IPS-NIHi11 (cell line): ENCODE measurements at places on chromosomes 11 and 22.
A peak's percentile ranks its signal among the peaks of the same experiment; 100 is the strongest.

- no peak for DNase-seq
Observed at GRCh38 chr11:8833568-8834315, 77.2 kb upstream of the AKIP1 start.

- DNase-seq = no peak
Observed at GRCh38 chr11:63958008-63958407, 16.4 kb upstream of the COX8A start.

- no peak for DNase-seq
Observed at GRCh38 chr11:105878510-105878909, 143.5 kb downstream of the MSANTD4 start.

DNA sequence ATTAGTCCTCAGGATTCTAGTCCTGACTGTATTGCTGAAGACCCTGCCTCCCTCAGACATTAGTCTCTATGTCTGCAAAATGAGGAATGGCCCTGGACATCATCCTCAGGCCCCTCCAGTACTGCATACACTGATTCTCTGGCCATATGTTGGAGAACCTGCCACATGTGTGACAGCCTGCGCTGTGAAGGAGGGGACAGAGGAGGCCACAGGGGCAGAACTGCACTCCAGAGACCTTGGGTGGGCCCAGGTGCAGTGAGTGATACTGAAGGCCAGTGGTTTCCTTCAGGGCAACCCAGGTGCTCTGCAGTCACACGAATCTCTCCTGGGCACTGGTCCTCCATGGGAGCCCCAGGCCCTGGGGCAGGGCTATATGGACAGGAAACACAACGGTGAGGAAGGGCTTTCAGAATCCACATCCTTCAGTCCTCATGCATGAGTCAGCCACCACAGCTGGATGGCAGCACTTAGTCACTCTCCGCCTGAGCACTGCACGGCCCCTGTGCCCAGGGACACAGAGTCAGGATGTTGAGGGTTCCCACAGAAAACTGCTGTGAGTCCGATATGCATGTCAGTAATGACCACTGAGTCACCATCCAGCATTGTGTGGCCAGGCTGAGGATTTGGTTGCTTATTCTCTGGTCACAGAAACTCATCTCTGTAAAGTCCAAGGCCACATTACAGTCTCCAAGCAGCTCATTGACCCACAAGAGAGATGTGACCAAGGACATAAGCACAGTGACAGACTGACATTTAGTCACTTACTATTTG is 39.7 kb downstream of the ME3 start:
- DNase-seq = peak; percentile 69

GRCh38 chr11:7574491-7575130 is 60.8 kb downstream of the PPFIBP2 start:
- no peak for DNase-seq

GRCh38 chr22:29136782-29137700 is 64.2 kb downstream of the KREMEN1 start:
- no peak for DNase-seq

GRCh38 chr11:113278925-113279324 is 35.5 kb upstream of the TTC12 start:
- DNase-seq = no peak

DNA sequence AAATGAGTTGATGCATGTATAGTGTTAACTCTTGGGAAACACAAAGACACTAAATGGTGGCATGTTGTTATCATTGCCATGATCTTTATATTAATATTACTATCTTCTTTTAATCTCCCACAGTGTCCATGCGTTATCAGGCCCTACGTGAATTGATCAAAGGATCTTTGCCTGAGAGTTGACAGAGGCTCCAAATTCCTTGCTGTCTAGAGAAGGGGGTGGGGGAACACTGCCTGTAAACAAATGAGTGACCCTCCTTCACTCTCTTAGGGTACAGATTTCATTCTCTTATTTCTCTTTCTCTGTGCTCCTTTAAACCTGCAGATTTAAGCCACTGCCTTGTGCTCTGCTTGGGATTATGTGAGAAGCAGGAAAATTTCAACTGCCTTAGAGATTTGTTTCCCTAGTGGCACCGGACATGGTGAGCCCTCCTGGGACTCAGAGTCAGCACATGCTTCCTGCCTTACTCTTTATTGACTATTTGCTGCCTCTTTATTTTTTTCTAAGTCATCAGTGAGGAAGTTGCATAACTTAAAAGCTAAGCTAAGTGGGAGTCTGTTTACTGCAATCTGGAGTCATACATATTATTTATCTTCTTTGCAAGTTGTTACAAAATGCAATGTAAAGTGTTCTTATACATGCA is 122.9 kb downstream of the MAML2 start:
- no peak for DNase-seq

GRCh38 chr11:43278193-43278956 is 33.4 kb upstream of the API5 start:
- DNase-seq = peak; percentile 49

DNA sequence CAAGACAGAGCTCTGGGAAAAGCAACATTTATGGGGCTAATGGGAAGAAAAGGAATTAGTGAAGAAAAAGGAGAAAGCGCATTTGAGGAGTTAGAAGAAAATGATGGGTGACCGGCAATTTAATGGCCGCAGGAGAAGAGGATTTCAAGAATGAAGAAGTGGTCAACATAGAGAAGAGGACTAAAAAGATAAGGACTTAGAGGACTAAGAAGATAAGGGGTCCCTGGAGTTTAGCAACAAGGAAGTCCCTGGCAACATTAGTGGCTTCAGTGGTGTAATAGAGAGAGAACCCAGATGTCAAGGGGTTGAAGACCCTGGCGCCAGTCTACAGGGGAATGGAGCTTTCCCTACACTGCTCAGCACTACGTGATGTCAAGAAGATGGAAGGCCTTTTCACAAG is 32.3 kb downstream of the WEE1 start:
- DNase-seq = no peak

- DNase-seq = peak; percentile 71
Observed at GRCh38 chr11:72239313-72239848, 4.6 kb downstream of the PHOX2A start.

DNA sequence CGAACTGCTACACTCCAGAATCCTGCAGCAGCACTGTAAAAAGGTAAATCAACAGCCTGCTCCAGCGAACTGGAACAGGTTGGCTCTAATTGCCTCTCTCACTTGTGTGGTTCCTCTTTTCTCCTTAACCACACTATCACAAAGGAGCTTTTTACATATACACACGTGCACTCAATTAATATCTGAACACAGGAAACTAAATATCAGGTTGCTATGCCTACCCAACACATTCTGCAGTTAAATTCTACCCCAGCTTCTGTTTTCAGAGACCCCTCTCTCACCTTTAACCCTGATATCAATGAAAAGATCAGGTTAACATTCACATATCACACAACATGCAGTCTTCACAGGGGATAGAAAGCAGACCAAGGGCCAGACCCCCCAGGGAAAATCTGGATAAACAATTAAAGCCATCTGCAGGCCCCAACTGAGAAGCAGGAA is 11.0 kb downstream of the RBFOX2 start:
- no peak for DNase-seq

DNA sequence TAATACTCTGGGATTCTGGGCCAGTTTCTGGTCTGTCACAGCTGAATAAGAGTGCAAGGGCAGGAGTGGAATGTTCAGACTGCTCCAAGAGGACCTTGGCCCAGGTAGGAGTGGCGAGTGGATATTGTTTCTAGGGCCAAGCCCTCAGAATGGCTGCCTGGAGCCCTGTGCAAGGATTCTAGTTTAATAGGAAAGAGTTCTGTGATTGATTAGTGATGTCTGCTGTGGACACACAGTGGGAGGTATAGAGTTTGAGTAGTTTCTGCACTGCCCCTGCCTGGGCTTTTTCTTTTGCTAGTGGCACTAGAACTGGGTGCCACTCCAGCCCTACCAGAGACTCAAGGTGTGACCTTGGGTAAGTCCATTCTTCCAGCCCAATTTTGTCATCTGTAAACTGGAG is 9.7 kb upstream of the MPPED1 start:
- DNase-seq = no peak

GRCh38 chr11:84642500-84642899 is 984.6 kb downstream of the DLG2 start:
- no peak for DNase-seq

DNA sequence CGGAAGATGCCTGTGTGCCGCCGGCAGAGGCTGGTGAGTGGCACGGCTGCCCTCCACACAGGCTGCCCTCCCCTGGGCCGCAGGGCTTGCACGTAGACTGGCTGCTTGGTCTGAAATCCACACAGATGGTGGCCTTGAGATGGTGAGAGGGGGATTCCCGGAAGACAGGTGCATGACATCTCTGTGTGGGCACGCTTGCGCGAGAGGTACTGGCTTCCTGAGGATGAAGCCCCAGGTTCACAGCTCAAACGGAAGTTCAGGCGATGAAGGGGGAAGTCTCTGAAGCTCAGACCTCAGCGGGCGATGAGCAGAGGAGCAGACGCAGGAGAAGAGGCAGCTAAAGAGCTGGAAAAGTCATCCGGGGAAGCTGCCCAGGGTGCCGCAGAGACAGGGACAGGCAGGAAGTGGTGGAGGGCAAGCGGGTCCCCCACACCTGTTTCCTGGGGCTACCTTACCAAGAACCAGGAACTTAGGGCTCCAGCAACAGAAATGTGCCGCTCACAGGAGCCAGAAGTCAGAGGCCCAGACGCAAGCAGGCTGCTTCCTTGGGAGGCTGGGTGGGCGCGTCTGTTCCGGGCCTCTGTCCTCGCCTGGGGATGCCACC is 7.2 kb downstream of the CRELD2 start:
- no peak for DNase-seq

DNA sequence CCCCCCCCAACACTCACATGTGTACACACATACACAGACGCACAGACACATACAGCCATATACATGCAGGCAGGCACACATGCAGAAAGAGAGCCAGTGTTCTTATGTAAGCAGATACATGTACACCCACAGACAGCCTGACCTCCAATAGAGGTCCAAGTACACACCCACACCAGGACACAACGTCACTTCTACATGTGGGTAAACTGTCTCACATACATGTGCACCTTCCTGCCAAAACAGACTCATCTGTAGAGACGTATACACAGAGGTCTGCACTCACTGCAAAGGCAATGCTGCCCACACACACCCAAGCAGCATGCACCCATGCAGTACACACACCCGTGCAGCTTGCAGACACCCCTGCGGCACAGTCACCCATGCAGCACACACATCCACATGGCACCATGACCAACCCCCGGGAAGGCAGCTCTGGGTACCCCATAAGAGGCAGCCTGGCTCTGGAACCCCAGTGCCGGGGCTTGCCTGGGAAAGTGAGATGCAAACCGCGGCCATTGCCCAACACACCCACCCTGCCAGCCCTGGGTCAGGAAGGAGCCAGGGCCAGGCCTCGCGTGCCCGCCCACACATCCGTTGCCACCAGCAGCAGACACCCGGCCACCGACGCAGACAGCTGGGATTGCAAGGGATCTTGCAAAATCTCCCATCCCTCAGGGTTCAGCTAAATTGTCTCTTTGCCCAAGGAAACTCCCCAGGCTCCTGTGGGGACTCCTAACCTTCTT is 10.1 kb downstream of the CASTOR1 start:
- no peak for DNase-seq

- DNase-seq = no peak
Observed at GRCh38 chr11:15653191-15653710, 538.5 kb downstream of the INSC start.

GRCh38 chr11:116396331-116396730 is 376.5 kb downstream of the BUD13 start:
- DNase-seq = no peak

DNA sequence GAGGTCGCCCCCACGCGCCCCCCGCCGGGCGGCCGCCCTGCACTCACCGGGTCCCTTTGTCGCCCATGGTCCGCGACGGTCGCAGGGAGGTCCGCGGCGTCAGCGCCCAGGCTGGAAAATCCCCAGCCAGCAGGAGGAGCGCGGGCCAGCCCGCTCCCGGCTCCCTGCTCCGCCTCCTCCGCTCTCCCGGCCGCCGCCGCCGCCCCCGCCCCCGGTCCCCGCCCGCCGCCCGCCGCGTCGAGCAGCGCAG is at the start of gene ARRB1:
TSS of gene ARRB1 (minus strand) at position 121 of the 250 bp plus-strand sequence. CDS start at position 67, 54 bp downstream.
- DNase-seq = peak; percentile 87

- DNase-seq = no peak
Observed at GRCh38 chr11:102478673-102479299, 26.2 kb upstream of the TMEM123 start.

GRCh38 chr11:102184269-102184987 is 74.2 kb downstream of the YAP1 start:
- no peak for DNase-seq

DNA sequence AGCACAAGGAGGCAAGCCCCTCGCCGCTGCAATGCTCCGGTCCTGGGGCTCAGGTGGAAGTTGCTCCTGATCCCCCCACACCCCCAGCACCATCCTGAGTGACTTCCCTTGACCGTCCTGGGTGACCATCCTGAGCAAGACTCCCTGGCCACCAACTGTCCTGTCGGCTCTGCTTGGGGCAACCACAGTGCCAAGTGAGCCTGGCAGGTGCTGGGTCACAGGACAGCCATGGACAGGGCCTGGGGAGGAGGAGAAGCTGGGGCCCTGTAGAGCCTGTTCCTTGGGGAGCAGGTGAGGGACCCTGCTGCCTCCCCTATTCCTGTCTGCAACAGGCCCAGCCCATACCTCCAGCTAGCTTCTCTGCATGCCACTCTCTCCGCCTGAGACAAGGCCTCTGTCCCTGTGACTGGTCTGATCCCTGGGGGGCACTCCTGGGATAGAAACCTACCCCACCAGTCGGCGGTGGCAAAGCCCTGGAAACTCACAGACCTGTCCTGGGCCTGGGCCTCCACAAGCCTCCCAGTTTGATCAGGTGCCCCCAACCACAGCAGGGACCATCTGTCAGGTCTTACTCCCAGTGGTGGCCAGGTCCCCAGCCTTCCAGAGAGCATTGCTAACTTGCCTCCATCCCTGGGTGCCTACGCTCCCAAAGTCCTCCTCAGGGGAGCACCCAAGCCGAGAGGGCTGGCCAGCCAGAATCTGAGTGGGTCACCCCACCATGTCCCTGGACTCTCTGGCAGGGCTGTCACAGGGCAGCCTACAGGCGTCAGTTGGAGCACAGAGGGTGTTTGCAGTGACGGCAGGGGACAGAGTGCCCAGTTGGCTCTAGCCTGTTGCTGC is 68.7 kb upstream of the WNT7B start:
- DNase-seq = no peak

- DNase-seq = no peak
Observed at GRCh38 chr11:132024587-132025295, 654.3 kb downstream of the NTM start.

DNA sequence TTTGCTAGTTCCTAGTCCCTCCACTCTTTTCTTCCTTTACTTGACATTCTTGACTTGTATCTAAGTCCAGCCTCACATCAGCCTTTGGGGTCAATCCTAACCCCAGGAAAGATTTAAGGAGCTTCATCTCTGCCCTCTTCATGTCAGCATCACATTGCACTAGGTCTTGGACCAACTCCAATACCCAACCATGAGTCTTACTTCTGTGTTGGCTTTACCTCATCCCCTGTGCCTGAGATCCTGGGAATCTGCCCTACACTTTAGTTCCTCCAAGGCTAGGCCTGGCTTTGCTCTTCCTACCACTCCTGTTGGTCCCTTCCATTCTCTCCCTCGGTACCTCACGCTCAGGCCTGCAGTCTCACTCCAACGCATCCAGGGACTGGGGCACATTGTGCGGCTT is 117.0 kb downstream of the SLC1A2 start:
- DNase-seq = no peak

DNA sequence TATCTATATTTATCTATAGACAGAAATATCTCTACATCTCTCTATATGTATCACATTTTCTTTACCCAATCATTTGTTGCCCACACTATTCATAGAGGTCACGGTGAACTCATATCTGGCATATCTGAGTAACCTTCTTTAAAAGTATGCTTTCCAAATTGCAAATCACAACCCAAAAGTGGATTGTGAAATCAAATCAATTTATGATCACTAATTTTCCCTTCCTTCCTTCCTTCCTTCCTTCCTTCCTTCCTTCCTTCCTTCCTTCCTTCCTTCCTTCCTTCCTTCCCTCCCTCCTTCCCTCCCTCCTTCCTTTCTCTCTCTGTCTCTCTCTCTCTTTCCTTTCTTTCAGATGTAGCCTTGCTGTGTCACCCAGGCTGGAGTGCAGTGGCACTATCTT is 448.0 kb upstream of the CCDC90B start:
- no peak for DNase-seq
